ENCODE measurements at places on chromosomes 13 and 19.

- no peak for DNase-seq
These were observed 9.9 kb upstream of the ACP7 start for GRCh38 chr19:39074205-39074692.

GRCh38 chr19:40528533-40529092 is 48.1 kb upstream of the SHKBP1 start:
- DNase-seq: no peak

GRCh38 chr19:35294328-35294727 is 2.4 kb downstream of the MAG start:
- DNase-seq: no peak

GRCh38 chr13:92390217-92390616 is 836.4 kb upstream of the GPC6 start:
- DNase-seq: no peak

DNA sequence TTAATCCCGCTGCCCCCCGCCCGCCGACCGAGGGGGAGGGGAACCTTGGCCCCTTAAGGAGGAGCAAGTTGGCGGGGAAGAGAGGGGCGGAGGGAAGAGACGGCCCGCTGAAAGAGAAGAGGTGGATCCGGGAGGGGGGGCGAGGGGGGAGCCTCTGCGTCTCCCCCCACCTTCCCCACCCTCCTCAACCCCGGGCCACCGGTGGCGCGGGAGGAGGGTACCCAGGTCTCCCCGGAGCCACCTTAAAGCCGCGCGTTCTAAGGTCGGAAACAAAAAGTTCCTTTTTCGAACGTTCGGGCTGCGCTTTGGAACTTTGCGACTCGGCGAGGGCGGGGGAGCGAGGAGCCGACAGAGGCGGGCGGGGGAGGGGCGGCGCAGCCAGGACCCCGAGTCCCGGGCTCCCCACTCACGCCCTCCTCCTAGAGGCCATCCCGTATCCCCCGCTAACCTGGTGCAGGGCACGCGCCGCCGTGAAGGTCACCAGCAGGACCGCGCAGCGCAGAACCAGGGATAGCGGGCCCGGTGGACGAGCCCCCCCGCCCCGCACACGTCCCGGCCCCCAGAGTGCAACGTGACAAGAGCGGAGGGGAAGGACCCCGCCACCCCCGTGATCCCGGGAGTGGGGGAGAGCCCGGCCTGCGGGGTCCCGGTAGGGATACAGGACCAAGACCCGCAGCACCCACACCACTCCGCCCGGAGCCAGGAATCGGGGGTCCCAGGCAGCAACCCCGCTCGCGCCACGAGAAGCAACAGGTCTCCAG is 659 bp downstream of the ERF start:
- DNase-seq: peak; percentile 93

GRCh38 chr19:13033819-13034611 is 38.7 kb downstream of the NFIX start:
- DNase-seq: peak; percentile 74

- DNase-seq: no peak
These were observed 22.3 kb upstream of the MYDGF start for GRCh38 chr19:4692251-4693077.

- DNase-seq: no peak
These were observed 783.3 kb upstream of the ATXN8OS start for GRCh38 chr13:69324090-69324886.

DNA sequence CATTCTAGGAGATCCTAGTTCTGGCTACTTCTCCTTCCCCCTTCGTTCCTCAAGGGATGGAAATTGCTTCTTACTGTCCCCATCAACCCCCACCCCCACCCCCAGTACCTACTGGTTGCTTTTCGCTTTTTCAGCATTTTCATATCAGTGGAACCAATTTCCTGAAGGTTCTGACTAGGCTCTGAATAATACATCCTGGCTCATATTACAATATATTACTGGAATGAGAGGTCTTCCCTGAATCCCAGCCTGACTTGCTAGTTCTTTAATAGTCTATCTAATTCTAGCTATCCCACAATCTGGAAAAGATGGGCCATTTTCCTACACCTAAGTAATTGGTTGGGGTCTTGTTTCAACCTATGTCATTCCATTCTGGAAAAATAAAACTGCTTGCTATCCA is 207.4 kb downstream of the COG6 start:
- DNase-seq: no peak

DNA sequence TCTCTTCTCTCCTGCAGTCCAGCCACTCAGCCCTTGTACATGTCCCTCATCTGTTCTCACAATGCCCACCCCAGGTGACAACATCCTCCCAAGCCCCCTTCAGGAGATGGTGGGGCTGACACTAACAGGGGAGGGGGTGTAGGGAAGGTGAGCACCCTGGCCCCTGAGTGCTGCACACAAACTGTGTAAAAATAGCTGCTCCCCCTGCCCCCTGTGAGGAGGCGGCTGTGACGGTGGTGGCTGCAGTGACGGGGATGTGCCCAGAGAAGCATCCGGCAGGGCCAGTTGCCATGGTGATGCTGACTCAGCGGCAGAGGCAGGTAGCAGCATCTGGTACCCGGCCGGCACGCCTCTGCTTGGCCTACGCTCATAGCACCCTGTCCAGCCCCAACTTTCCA is 13.0 kb upstream of the JUND start:
- peak; percentile 97 for DNase-seq

DNA sequence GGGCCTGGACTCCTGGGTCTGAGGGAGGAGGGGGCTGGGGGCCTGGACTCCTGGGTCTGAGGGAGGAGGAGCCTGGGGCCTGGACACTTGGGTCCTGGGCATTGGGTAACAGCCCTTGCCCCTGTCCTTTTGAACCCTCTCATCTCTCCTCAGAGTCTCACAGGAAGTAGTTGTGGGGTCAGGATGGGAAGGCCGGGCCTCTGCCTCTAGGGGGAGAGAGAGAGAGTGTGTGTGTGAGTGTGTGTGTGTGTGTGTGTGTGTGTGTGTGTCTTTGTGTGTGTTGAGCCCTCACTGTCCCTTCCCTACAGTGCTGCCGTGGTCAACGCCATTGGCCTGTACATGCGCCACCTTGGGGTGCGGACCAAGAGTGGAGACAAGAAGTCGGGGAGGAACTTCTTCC is 10.9 kb downstream of the ARHGEF1 start:
- DNase-seq: no peak

- peak; percentile 93 for DNase-seq
These were observed 540 bp upstream of the ZFP36 start for GRCh38 chr19:39405958-39406655.

DNA sequence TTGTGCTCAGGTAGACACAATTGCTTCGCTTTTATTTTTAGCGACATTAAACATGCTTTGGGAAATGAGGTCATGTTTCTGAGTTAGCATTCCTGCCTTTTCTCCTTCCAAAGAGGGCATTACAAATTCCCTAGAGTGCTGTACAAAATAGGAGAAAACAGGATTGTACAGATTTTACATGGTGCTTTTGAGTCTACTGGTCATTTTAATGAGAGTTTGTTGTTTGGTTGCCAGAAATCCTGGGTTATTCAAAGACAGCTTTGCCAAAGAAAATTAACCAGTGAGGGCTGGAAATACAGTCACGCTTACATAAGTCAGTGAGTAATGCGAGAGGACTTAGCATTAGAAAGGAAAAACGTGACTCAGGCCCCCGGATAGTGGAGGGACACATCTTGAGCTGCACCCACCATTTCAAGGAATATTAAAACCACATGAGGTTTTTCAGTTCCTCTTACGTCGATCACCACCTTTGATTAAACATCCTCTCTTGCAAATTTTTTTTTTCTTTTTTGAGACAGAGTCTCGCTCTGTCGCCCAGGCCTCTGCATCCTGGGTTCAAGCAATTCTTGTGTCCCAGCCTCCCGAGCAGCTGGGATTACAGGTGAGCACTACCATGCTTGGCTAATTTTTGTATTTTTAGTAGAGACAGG is 55.4 kb downstream of the SACS start:
- peak; percentile 84 for DNase-seq

DNA sequence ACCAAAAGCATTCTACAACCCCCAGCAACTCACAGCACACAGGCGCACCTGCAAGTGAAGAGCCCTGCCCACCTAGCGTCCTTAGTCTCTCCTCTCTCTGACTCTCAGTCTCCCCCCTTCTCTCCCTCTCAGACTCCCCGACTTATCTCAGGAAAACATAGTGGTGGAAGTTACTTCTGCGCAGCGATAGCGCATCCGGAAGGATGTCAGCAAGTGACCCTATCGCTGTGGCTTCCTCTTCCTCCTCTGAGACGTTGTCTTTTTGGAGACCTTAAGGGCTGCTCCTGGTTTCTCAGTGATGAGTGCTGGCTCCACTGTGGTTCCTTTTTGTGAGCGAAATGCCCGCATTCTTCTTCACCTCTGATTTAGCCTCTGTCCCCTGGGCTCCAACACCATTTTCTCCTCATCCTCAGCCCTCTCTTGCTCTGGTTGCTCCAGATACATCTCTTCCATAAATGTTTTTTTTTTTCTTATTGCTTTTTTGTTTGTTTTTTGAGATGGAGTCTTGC is 1.4 kb upstream of the YIF1B start:
- DNase-seq: peak; percentile 77

DNA sequence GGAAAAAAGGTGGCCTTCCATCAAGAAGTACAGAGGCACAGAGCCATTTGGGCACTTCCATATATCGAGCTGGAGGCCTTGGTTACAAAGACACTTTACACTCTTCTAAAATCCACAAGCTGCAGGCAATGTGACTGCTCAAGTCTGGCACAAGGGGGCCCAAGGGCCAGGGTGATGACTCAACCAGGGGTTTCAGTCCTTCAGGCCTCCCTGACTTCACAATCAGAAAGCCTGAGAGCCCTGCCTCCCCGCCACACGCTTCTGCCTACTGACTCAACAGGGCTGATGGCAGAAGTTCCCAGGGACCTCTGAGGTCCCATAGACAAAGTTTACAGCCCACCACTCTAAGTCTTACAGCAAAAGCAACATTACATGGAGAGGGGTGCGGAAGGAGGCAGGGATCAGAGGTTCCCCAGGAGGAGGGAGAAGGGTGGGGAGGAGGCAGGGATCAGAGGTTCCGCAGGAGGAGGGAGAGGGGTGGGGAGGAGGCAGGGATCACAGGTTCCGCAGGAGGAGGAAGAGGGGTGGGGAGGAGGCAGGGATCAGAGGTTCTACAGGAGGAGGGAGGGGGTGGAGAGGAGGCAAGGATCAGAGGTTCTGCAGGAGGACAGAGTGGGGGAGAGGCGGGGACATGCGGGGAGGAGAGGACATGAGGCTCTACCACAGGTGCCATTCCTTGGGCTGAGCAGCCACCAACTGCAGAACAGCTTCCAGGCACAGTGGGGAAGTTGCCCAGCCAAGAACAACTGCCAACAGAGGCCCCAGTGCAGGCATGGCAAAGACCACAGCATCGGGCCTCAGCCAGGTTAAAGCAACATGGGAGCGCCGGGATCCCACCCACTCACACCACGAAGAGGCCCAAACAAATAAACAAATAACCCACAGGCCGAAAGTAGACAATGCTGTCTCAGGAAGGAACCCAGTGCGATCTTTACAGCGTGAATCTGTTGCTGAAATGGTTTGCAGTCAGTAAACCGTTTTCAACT is 52.0 kb downstream of the SLC7A1 start:
- peak; percentile 70 for DNase-seq

DNA sequence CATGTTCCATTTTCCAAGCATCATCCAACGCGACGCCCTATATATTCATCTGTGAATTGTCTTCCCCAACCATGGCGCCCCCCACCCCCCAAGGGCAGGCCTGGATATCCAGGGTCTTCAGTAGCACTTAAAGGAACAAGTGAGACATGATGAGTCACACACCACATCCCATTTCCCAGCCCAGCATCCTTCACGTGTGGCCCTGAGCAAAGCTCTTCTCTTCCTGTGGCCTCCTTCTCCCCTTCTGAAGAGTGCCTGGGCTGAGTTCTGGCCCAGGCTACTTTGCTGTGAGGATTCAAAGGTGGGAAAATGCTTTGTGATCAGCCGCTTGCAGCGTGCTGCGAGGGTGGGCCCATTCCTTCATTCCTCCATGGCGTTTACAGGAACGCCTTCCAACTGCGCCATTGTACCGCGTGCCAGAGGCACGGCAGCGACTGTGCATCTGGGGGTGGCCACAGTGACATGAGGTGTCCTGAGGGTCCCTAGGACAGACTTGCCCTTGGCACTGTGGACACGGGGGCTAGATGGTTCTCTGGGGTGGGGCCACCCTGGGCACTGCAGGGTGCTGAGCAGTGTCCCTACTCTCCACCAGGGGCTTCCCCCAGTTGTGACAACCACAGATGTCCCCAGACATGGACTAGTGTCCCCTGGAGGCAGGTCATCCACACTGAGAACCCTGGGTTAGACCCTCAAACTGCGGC is 11.7 kb downstream of the PLIN4 start:
- DNase-seq: no peak

GRCh38 chr19:50242581-50242980 is 39.2 kb downstream of the MYH14 start:
- no peak for DNase-seq

- DNase-seq: no peak
These were observed 264.0 kb downstream of the TBC1D4 start for GRCh38 chr13:75217949-75218348.

DNA sequence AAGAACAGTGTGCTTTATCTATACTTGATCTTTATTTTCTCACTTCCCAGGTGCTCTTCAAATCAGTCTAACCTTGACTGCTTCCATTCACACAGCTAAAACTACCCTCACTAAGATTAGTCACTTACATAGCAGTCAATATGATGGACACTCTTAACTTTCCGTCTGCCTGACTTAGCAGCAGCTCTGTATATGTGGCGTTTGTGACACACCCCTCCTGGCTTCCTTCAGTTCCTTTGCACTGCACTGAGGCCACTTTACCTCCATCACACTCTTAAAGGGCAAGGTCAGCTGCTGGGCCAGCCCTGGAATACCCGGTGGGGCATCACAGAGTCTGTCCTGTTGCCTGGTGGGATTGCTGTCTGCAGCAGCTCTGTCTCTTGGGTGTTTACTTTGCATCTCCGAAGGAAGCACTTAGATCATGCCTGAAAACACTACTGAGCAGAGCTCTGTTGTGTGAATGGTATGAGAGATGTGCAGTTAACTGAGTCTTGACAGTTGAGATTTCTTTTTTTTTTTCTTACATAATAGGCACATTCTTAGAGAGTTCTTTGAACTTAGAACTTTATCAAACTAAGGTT is 35.6 kb upstream of the IL17D start:
- DNase-seq: no peak

DNA sequence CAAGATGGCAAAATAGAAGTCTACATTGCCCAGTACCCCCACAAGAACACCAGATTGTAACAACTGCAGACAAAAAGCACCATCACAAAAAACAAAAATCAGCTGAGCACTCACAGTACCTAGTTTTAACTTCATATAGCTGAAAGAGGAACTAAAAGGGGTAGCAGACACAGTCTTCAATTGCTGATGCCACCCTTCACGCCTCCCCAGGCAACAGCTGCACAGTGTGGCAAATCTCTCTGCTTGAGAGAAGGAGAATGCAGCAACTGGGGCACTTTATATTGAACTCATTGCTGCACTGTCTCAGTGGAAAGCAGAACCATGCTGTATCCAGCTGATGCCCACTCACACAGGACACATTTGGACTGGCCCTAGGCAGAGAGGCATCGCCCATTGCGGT is 2714.5 kb upstream of the PCDH20 start:
- peak; percentile 33 for DNase-seq

DNA sequence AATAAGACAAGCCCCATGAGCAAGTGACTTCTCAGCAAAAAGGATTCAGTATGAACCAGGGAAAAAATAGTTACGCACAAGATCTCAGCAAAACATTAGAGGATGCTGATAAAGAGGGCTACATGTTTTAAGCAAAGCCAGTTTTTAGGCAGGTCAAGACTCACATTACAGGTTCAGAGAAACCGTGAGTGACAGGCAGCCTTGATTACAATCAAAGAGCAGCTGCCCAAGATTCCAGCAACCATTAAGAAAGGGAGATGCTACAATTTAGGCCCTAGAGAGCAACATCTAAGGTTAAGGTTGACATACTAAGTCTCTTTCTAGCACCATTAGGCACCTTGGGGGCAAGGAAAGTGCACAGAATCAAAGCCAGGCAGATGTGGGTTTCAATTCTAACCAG is 2.8 kb upstream of the SLC7A1 start:
- no peak for DNase-seq

All from activated effector memory CD4-positive, alpha-beta T cell treated with anti-CD3 and anti-CD28 coated beads, Interleukin-2, amount 50 U/mL, for 16 hours (primary cell).